ENCODE measurements at places on chromosomes 7 and 10.

DNA sequence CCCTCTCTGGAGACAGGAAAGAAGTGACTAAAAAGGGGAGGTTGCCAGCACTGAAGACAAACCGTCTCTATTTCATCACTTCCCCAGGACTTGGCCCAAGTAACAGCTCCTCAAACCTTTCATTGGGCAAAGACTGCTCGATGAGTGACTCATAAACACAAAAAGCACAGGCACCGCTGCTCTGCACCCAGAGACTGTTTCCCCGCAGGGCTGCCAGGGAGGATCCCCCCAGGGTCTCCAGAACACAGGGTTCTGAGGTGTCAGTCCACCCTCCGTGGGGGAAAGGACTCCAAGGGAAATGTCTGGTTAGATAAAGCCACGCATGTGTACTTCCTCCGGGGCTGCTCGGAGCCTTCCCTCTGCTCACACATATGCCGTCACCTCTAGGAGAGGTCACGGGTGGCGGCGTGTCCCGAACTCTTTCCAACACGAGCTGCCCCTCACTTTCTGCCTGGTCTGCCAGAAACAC is 59.9 kb downstream of the INSIG1 start:
- DNase-seq, result no peak

- peak; percentile 3 for DNase-seq
These were observed 16.4 kb upstream of the ABCA13 start for GRCh38 chr7:48154792-48155413.

- no peak for DNase-seq
These were observed 177.4 kb downstream of the ELFN1 start for GRCh38 chr7:1847260-1848001.

- DNase-seq, result no peak
These were observed 825 bp downstream of the ADRB1 start for GRCh38 chr10:114044247-114045135.

DNA sequence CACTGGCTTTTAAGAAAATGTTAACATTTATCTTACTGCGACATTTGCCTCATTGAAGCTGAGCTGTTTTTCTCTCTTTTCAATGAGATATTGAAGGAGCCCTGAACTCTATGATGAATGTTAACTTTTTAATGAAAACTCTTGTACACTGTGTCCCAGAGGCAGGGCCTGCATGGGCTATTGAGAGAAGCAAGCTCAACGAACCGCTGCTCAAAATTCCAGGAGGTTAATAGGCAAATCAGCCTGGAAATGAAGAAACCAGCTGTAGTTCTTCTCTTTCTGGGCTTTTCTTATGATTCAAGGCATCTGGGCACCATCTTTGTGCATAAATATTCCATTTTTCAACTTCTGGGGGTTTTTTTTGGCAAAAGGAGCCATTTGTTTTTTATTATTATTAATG is 168.4 kb upstream of the NPVF start:
- no peak for DNase-seq

- DNase-seq, result no peak
These were observed 258.7 kb upstream of the SLC26A5 start for GRCh38 chr7:103704701-103705100.

- no peak for DNase-seq
These were observed 52.0 kb downstream of the TSPAN15 start for GRCh38 chr10:69503001-69503895.
